ENCODE measurements at places on chromosomes 1 and 21.

DNA sequence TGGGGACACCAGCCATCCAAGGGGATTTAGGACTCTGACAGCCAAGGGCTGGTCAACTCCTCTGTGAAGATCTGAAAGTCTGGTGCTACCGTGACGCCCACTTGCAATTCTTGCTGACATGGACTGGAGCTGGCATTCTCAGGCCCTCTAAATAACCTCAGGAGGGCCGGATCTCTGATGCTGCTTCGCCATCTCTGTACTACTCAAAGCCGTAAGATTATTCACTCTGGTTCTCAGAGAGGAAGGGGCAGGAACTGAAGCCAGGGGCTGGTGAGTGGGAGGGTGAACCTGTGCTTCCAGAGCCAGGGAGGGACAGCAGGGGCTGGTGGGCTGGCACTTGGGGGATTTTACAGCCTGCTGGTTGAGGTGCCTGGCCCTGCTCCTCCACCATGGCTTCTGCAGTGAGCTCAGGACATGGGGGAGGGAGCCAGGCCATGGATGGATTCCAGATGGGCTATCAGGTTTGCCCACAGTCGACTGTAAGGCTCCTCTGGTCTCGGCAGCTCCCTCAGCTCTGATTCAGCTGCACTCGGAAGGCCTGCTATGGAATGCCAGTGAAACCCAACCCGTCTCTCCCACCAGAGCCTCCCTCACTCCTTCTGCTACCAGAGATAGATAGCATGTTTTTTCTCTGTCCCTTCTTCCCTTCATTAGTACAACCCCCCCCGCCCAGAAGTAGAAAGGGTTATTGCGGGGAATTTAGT, 84.5 kb downstream of the PLXNA2 start:
- DNase-seq = no peak

- no peak for DNase-seq
Observed at GRCh38 chr1:10539411-10540043, 64.8 kb downstream of the PEX14 start.

GRCh38 chr21:41566500-41567014, 58.6 kb upstream of the TMPRSS2 start:
- no peak for DNase-seq

- no peak for DNase-seq
Observed at GRCh38 chr1:60017508-60018205, 55.9 kb downstream of the C1orf87 start.

- DNase-seq = no peak
Observed at GRCh38 chr1:208393416-208393815, 149.2 kb upstream of the PLXNA2 start.

DNA sequence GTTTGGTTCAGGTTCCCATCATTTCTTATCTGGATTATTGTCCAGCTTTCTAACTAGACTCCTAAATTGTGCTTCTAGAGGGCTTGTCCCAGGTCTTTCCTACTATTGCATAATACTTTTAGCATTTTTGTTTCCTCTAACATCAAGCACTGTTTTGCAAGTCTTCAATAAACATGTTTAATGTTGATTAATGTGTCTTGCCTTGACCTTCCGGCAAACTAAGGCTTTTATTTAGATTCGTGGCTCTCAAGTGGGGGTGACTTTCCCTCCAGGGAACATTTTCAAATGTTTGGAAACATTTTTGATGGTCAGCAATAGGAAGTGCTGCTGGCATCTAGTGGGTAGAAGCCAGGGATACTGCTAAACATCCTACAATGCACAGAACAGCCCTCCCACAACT, 90.7 kb downstream of the RPE65 start:
- no peak for DNase-seq

- DNase-seq = no peak
Observed at GRCh38 chr1:222224636-222225315, 323.1 kb downstream of the HHIPL2 start.

GRCh38 chr1:211583011-211583992, 4.3 kb upstream of the SLC30A1 start:
- no peak for DNase-seq

GRCh38 chr21:10521091-10521598, at the start of gene TPTE:
TSS of gene TPTE (plus strand) at chr21:10521583. CDS start at chr21:10538724, 17,141 bp downstream.
- no peak for DNase-seq

DNA sequence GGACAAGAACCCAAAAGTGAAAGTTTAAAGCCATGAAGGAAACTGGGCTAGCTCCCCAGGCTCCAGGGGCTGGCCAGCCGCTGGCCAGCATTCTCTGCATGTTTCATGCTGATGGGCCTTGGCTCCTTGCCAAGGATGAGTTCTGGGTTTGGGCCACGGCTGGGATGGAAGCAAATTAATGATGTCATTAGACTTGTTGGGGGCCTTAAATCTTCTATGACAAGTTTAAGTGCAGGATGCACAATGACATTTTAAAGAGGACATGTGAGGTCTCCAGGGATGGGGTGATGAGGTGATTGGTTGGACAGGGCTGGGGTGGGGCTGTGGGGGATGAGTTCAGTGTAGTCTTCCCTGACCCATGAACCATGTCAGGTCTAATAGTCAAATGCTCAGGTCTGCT, 199.6 kb downstream of the TRABD2B start:
- no peak for DNase-seq

DNA sequence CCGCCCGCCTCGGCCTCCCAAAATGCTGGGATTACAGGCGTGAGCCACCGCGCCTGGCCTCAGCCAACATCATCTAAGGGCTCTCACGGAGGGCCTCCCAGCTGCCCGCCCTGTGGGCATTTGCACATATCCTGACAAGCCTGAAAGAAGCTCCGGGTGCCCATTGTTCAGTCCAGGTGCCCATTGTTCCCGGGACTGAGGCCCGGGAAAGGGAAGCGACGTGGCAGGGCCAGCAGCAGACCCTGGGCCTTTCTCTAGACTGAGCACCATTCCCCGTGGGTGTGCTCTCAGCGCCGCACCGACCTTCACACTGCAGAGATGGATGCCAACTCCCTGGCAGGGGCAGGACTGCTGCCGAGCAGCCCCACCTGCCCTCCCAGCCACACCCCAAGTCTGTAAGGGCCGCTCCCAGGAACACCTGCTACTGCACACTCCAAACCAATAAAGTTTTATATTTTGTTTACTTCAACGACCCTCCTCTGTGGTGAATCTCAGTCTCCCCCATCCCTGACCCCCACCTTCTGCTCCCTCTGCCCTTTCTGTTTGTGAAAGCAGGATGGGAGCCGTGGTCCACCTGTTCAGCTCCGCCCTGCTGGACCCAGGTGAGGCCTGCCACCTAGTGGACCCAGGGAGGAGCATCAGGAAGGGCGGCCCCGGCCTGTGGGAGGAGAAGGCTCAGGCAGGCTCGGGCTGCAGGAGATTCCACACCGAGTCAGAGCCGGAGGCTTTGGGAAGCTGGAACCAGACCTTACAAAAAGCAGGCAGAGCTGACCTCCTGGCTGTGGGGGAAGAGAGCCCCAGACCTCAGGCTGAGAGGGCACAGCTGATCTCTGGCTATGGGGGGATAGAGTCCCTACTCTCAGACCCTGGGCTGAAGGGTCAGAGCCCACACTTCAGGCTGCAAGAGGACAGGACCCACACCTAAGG, 1.1 kb upstream of the TMEM82 start:
- DNase-seq = peak; percentile 71

DNA sequence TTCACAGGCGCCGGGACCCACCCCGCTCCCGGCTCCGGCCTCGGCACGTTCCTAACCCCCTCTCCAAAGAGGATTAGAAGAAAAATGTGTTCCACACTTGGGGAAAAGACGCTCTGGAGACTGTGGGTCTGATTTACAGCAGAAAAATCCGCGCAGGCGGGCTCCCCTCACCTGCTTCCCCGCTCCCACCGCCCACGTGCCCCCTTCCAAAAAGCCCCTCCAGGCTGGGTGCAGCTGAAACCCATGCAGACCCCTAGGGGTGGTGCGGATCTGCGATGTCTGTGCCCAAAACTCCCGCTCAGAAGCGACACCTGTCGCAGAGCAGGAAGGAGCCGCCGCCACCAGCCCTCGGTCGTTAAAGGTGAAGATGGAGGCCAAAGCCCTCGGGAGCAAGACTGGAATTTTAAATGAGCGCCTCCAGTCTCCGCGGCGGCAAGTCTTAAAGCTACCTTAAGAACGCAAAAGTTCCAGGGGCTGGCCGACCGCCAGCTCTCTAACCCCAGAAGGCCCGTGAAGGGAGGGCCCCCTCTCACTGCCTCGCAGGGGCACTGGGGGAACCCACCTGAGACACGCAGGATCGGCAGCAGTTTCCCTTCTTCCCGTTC, 688 bp upstream of the CHD5 start:
- DNase-seq = peak; percentile 30

- no peak for DNase-seq
Observed at GRCh38 chr1:109980324-109981003, 4.1 kb upstream of the AHCYL1 start.

All from NCI-H1436 (cell line).